ENCODE measurements at places on chromosomes 7 and 10.

DNA sequence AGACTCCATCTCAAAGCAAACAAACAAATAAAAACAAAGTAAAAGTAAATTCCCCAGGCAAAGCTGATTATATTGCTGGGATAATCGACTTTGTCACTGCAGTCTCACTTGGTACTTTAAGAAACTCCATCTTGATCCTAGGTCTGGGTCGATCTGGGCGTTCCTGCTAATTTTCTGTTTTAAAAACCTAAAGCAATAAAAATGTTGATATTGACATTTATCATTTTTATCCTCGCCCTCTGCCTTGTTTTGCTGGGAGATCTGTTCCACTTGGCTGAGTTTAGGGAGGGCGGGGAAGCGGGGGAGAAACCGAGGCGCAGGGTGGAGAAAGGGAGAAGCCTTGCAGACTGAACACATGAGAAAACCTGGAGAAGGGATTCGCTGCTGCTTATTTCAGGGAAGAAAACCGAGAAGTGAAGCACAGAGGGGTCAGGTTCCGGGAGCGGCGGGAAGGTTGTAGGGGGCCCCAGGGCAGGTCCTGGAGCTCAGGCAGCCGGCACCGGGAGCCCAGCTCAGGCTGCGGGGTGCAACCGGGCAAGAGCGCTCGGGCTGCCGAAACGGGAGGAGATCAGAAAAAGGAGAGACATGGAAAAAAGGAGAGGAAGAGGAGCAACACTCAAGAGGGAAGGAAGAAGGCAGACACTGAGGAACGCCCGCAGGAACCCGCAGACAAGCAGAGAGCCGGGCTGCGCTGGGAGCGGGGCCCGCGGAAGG, 27.3 kb upstream of the KMT2C start:
- DNase-seq, result no peak

- no peak for DNase-seq
Measured at GRCh38 chr10:33012306-33012705, 54.3 kb upstream of the ITGB1 start.

- no peak for DNase-seq
Measured at GRCh38 chr7:80631421-80631820, 7.0 kb upstream of the CD36 start.

GRCh38 chr7:66790196-66790595, 49.7 kb downstream of the RABGEF1 start:
- no peak for DNase-seq

GRCh38 chr10:5743736-5744135, 59.1 kb downstream of the TASOR2 start:
- DNase-seq, result no peak

DNA sequence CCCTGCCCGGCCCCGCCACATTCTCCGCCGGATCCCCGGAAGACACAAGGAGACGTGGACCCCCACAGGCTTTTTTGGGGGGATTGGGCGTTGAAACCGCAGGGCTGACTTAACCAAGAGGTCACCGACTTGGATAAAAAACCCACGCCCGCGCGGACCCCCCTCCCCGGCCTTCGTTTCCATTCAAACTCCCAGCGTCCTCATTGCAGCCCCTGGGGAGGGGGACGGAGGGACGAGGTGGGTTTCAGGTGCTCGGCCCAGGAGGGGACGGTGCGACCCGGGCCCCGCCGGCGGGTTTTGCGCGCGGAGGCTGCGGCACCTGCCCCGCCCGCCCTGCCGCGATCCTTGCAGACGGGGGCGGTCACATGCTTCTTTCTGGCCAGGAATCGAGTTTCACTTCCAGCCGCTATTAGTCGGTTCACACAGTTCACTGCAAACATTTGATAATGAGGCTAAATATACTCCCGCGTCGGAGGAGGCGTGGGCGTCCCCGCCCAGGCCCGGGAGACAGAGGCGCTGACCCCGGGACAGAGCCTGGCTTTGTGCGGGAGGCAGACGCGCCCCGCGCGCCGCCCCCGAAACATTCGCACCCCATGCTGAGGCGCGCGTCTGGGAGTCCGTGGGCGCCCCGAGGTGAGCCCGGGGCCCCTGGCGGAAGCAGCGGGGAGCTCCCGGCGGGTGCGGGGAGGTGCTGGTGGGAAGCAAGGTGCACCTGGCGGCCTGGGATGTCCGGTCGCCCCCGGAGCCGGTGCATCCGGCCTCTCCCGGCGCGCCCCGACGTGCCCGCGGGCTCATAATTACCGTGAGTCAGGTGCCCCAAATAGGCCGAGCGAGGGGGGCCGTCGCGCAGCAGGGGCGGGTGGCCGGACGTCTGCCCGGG, 2.7 kb upstream of the PDGFA start:
- DNase-seq, result no peak

- DNase-seq, result no peak
Measured at GRCh38 chr10:21427804-21428481, 97.5 kb downstream of the SKIDA1 start.

DNA sequence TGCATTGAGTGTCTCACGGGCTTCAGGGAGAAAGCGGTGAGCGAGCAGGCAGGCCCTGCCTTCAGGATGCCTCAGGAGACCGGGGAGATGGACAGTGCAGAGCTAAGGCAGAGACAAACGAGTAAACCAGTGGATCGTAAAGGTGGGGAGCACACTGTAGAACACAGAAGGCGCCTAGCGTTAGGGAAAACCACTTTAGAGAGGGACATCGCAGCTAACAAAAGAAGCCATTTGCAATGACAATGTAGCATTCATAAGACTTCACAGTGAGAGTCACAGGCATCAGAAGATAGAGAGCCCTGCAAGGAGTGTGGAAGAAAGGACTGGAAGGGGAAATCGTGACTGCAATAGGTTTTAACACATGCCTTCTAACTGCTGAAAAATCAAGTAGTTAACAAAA, 54.9 kb upstream of the TMEM273 start:
- DNase-seq, result no peak

- DNase-seq, result no peak
Measured at GRCh38 chr10:86775056-86775869, 18.8 kb downstream of the BMPR1A start.

DNA sequence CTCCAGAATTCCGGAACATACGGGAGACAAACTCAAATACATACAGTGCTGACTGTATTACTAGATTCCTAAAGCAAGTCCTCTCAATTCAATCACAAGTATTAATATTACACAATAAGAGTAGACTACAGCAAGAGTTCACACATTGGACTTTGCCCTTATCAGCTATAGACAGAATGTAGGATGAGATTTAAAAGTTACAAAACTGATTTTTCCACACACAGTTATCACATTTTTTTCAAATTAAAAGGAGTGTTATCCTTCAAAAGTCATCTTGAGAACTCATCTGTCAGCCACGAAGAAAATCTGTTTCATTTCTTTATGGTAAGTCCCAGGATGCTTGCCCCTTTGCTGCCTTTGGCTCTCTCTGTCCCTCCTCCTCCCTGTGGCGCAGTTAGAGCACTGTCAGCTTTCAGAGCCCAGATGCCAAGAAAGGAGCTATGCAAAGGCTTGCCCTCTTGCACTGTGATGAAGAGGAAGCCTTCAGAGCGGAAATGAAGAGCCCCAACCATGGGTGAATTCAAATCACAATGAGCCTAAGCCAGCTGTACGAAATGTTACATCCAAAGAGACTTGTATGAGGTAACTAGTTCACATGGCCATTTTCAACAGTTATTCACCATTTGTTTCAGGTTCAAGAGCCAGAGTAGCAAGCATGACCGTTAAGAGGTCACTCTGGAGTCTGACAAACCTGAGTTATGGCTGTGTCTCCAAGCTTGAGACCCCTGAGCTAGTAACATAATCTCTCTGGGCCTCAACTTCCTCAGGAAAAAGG, 10.7 kb downstream of the NCOA4 start:
- DNase-seq, result no peak

DNA sequence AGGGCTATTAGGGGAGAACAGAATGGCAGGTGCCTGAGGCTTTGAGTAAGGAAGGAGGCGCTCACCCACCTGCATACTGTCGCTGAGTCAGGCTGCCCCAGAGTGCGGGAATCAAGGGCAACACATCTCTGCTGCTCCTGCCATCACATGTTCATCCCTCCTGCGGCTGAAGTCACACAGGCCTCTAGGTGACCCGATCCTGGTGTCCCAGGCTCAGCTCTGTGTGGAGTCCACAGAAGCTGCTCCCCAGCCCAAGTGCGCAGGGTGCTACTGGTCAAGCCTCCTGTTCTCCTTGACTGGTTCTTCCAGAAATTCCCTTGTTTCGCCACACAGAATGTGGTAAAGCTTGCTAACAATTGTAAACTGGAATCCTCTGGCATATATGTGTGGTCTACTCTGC, 96.9 kb upstream of the IL6 start:
- DNase-seq, result no peak

DNA sequence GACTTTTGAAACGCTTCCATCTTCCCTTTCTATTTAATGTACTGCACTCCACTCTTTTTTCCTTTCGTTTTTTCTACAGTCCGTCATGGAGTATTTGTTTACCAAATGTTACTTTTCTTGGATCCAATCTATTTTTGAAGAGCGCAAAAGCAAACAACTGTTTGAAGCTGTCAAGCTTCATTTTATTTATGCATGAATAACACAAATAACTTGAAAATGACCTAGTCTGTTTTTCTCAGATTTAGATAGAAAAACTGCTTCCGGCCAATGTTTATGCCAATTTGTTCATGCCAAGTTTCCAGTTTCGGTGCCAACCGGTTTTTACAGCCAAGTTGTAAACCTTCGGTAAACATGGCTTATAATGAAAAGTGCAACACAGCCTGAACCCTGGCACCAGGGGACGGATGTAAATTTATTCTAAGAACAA, 150.9 kb upstream of the KLF6 start:
- no peak for DNase-seq

DNA sequence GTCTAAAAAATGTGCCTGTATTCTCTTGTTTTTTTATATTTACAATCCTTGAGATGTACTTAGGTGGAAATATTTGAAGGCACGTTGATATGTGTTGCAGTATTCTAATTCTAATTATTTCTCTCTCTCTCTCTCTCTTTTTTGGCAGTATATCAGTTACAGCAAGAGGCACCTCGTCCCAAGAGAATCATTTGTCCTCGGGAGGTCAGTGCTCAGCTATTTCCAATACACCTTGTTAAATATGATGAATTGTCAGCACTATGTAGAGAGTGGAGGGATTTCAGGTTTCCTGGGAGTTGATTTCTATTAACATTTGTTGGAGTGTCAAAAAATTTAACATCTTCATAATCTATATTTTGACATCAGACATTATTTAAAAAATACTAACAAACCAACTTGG, 173.2 kb downstream of the CHN2 start:
- no peak for DNase-seq

DNA sequence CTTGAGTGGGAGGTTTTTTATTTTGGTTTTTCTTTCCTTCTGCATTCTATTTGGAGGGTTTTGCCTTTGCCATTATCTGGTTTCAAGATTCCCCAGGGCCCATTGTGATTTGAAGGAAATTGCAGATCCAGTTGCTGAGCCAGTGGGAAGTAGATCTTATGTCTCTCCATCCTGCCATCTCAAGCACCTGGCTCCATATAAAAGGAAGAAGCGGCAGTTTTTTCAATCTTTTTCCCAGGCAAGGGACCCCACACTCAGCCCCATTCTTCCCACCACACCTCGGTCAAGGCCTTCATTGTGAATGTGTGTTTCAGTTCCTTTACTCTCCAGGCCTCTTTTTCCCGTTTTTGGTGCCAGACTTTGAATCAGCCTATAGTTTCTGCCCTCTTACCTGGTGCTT, 95.8 kb downstream of the MYO3A start:
- no peak for DNase-seq

DNA sequence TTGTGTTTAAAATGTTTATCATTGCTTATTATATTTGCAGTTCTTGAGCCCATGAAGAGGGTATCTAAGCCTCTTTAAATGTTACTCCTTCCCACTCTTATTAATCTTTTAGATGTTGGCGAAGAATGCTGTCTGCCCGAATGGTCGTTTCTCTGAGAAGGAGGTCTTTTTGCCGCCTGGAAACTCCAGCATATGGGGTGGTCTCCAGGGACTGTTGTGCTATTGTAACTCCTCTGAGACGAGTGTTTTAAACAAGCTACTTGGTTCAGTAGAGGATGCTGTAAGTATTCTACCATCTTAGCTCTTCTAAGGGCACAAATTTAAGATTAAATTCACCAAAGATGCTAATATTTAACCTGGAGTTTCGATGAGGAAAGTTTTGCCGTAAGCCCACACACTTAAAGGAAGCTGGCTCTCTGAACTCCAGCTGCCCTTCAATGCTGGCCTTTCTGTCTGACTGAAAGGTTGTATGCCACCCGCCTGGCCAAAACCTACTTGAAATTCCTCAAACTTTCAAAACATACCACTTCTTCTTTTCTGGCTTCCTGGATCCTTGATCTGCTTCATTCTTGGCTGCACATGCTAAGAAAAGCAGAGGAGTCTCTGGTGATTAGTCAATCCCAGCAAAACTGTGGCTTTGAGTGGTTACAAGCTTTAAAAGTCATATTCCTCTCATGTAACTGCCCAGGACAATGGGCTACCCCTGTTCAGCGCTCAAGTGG, 74.7 kb downstream of the ABCA13 start:
- DNase-seq, result no peak

- no peak for DNase-seq
Measured at GRCh38 chr10:99595770-99596465, 24.3 kb downstream of the SLC25A28 start.

DNA sequence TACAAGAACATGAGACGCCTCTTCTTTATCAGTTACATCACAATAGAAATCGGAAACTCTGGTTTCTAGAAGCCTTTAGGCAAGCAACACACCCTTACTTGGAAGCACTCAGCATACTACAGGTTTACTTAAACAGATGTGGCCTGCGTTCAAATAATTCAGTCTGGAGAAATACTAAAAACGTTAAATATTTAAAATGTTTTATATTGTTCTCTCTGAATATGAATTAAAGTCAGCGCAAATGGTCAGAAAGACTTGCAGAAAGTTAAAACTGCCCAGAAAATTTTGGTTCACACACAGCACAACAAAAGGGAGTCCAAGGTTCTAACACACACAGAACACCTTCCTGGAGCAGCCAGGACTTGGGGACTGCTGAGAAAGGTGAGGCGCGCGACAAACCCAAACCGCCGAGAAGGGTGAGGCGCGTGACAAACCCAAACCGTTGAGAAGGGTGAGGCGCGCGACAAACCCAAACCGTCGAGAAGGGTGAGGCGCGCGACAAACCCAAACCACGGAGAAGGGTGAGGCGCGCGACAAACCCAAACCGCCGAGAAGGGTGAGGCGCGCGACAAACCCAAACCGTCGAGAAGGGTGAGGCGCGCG, 25.8 kb downstream of the ESYT2 start:
- DNase-seq, result no peak

- DNase-seq, result no peak
Measured at GRCh38 chr10:124692100-124692446, 52.1 kb downstream of the FAM53B start.

- no peak for DNase-seq
Measured at GRCh38 chr7:114931656-114932011, 9.7 kb downstream of the MDFIC start.
